HFFc6 (cell line): ENCODE measurements at places on chromosomes 4 and X. TPM values are rescaled to one million over a fixed set of nuclear protein-coding genes. Genes with fewer than 3 reads are reported as not detected.

The MAGEE1 gene
- 3.4 to 4.0 TPM (median 3.5 TPM) in 3 replicates for total RNA-seq

DNA sequence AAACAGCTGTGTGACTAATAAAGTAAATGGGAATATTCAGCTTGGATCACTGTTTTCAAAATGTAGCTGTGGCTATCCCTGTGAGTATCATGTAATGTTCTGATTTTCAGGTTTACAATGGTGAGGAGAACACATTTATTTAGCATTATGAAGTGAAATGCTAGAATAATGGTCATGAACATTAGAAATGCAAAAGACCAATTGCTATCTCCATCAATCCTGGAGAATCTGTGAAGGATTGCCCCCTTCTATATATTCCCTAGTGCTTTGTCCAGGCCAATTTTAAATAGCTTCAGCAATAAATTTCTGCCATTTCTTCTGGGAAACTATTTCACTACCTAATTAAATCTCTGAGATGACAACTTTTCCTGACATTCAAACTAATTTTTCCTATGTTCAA is 1399.1 kb downstream of the PCDH19 start:
- H3K27ac ChIP-seq, result no peak overlapping the region
- no peak for DNase-seq
- no peak overlapping the region for H3K4me3 ChIP-seq
- H3K4me1 ChIP-seq, result no peaks in the 10 kb centered on the region
- H3K36me3 ChIP-seq, result no peaks in the 10 kb centered on the region

DNA sequence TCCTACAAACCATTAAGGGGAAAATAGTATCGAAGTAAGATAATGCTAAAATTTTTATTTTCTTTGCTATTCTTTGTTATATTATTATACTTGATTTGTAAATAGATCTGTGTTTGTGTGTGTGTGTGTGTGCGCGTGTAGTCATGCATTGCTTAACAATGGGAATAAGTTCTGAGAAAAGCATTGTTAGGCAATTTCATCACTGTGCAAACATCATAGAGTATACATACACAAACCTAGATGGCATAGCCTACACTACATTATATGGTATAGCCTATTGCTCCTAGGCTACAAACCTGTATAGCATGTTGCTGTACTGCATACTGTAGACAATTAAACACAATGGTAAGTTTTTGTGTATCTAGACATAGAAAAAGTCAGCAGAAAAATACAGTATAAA is 17.1 kb downstream of the MTTP start:
- no peaks in the 10 kb centered on the region; the same call in 1 of the 2 replicates for H3K27me3 ChIP-seq
- H3K36me3 ChIP-seq, result no peaks in the 10 kb centered on the region
- H3K4me3 ChIP-seq, result no peak overlapping the region
- H3K4me1 ChIP-seq, result no peaks in the 10 kb centered on the region
- no peak overlapping the region for H3K27ac ChIP-seq

The PCDH11X gene
- total RNA-seq, result not detected in 3 replicates

DNA sequence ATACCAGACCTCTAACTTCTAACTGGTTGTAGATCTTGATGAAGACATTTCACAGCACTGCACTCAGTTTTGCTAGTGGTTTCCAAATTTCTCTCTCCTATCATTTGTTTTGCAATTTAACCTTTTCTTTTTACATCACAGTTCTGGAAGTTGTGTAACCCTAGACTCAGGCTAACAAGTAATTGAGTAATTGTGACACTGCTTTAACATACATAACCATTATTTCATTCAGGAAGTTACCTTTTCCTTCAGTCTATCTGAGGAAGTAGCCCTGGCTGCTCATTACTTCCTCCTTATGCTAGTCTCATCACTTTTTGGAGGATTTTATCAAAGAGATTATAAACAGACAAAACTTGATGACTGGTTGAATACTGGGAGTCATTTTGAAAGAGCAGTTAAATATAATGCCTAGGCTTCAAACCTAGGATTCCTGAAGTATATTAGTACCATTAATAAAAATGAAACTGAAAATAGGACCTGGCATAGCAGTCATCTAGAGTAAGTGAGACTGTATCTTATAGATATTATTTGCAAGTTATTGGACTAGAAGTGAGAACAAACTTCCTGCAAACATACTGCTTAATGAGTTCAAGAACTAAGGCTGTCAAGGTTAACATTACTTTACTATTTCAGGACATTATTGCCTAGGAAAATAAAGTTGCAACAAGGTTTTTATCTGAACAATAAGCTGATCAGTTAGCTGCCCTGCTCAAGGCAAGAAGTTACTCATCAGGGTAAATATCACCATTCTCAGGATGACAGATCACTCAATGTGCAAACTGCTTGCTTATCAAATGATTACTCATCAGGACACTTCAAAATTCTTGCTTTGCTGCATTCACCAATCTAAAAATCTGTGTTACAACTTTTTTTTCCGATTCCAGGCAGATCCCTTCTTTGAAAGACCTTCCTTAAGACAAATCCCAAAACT is 25.6 kb upstream of the TEX13C start:
- no peaks in the 10 kb centered on the region for H3K27me3 ChIP-seq
- no peak for DNase-seq
- no peaks in the 10 kb centered on the region for H3K36me3 ChIP-seq
- H3K27ac ChIP-seq, result no peak overlapping the region
- H3K4me3 ChIP-seq, result no peak overlapping the region

GRCh38 chrX:10726647-10727046 is 106.3 kb upstream of the MID1 start:
- DNase-seq, result peak; percentile 60
- H3K27me3 ChIP-seq, result no peaks in the 10 kb centered on the region
- H3K4me3 ChIP-seq, result no peak overlapping the region
- peaks cover 15% of the 10 kb centered on the region for H3K4me1 ChIP-seq

The POU3F4 gene
- not detected in 3 replicates for total RNA-seq

- no peak overlapping the region for H3K4me3 ChIP-seq
- no peaks in the 10 kb centered on the region for H3K36me3 ChIP-seq
- no peak for DNase-seq
Measured at GRCh38 chr4:112502871-112503270, 13.1 kb downstream of the NEUROG2 start.

- H3K27ac ChIP-seq, result no peak overlapping the region
- no peaks in the 10 kb centered on the region for H3K27me3 ChIP-seq
- no peaks in the 10 kb centered on the region for H3K36me3 ChIP-seq
- DNase-seq, result no peak
- H3K4me3 ChIP-seq, result no peak overlapping the region
Measured at GRCh38 chr4:160772668-160773067, 1391.1 kb downstream of the FSTL5 start.

GRCh38 chr4:4606321-4606720 is 64.5 kb upstream of the STX18 start:
- H3K27me3 ChIP-seq, result peaks cover 6% of the 10 kb centered on the region
- H3K36me3 ChIP-seq, result no peaks in the 10 kb centered on the region
- H3K4me3 ChIP-seq, result no peak overlapping the region
- H3K27ac ChIP-seq, result no peak overlapping the region
- peaks cover 16% of the 10 kb centered on the region for H3K4me1 ChIP-seq

DNA sequence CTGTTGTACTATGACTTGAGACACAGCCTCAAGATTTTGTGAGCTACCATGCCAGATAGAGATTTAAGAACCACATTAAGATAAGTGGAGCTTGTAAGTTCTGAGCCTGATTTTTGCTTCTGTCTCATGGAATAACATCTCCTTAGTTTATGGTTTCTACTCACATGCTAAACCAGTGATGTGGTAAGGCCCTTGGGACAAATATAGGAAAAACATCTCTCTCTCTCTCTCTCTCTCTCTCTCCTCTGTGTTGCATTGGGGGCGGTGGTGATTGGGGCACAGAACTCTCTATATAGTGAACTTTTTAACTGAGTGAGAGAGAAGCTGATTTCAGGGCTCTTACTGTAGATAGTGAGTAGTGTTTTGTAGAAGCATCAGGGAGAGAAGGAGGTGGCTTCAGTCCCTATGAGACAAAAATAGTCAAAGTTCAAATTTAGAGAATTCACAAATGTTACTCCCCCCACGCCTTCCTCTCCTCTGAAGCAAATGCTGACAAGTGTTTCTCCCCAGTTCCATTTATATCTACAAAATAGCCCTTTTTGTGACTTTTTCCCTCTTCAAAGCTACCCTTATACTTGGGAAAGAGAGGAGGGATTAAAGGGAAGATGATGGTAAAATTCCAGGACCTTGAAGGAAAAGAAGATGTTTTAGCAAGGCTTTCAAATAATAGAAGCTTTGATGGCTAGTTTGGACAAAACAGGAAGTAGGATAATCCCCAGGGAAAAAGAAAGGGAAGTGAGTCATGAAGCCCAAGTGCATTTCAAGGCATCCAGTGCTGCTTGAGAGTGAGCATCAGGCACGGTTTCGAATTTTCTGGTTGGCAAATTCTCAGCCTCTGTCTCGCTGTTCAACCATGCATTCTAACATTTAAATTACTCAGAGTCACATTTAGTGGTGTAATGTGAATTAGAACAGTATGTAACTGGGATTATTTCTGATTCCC is 134.3 kb upstream of the AP1S2 start:
- peaks cover 22% of the 10 kb centered on the region for H3K4me1 ChIP-seq
- DNase-seq, result peak; percentile 32
- H3K27ac ChIP-seq, result peak overlapping the region; percentile 76

The FGFR3 gene
- total RNA-seq, result 0.48 to 0.76 TPM (median 0.56 TPM) in 3 replicates

- H3K4me3 ChIP-seq, result no peak overlapping the region
- DNase-seq, result no peak
- no peaks in the 10 kb centered on the region for H3K36me3 ChIP-seq
- H3K27me3 ChIP-seq, result no peaks in the 10 kb centered on the region
- H3K4me1 ChIP-seq, result peaks cover 73% of the 10 kb centered on the region
Measured at GRCh38 chrX:14359316-14359715, 170.0 kb upstream of the GLRA2 start.

- peaks cover 10% of the 10 kb centered on the region for H3K36me3 ChIP-seq
- no peak overlapping the region for H3K4me3 ChIP-seq
- DNase-seq, result peak; percentile 42
- H3K27me3 ChIP-seq, result no peaks in the 10 kb centered on the region; the same call in 1 of the 2 replicates
- no peaks in the 10 kb centered on the region; the same call in 1 of the 2 replicates for H3K4me1 ChIP-seq
Measured at GRCh38 chrX:40663880-40664630, 16.7 kb upstream of the CXorf38 start.

DNA sequence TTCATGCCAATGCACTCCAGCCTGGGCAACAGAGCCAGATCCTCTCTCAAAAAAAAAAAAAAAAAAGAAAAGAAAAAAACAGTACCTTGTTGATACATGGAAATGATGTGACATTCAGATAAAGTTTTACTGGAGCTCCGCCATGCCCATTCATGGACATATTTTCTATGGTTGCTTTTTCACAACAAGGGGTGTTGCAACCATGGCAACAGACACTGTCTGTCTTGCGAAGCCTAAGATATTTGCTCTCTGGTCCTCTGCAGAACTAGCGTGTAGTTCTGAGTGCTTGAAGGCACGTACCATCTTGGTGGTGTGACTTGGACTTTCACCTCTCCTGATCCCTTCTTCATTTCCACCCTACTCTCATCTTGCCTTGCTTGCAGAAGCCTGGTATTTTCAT is 53.2 kb downstream of the TBL1X start:
- no peak overlapping the region for H3K27ac ChIP-seq
- no peaks in the 10 kb centered on the region for H3K36me3 ChIP-seq
- no peak overlapping the region for H3K4me3 ChIP-seq
- no peaks in the 10 kb centered on the region for H3K27me3 ChIP-seq
- H3K4me1 ChIP-seq, result peaks cover 20% of the 10 kb centered on the region; the same call in 1 of the 2 replicates

- H3K27me3 ChIP-seq, result no peaks in the 10 kb centered on the region; the same call in 1 of the 2 replicates
- H3K27ac ChIP-seq, result no peak overlapping the region
- DNase-seq, result no peak
Measured at GRCh38 chrX:44157283-44157682, 184.1 kb upstream of the NDP start.

- no peaks in the 10 kb centered on the region for H3K36me3 ChIP-seq
- H3K27ac ChIP-seq, result no peak overlapping the region
- H3K4me3 ChIP-seq, result no peak overlapping the region
- no peaks in the 10 kb centered on the region for H3K27me3 ChIP-seq
- H3K4me1 ChIP-seq, result no peaks in the 10 kb centered on the region
Measured at GRCh38 chrX:109049903-109050302, 313.5 kb upstream of the IRS4 start.

The OTUD4 gene
- 23.5 to 27.6 TPM (median 27.4 TPM) in 3 replicates for total RNA-seq

GRCh38 chrX:119374736-119375135 is 24.4 kb upstream of the SLC25A43 start:
- peaks cover 2% of the 10 kb centered on the region; the same call in 1 of the 2 replicates for H3K27me3 ChIP-seq
- H3K4me3 ChIP-seq, result peak overlapping the region; percentile 34; the same call in 1 of the 2 replicates
- no peaks in the 10 kb centered on the region for H3K36me3 ChIP-seq

The PCYT1B gene
- not detected in 3 replicates for total RNA-seq

GRCh38 chrX:10622197-10622596 is 1.8 kb upstream of the MID1 start:
- DNase-seq, result no peak
- no peaks in the 10 kb centered on the region for H3K27me3 ChIP-seq
- no peak overlapping the region for H3K4me3 ChIP-seq
- peaks cover 32% of the 10 kb centered on the region for H3K4me1 ChIP-seq
- no peak overlapping the region; the same call in 1 of the 2 replicates for H3K27ac ChIP-seq
- H3K36me3 ChIP-seq, result no peaks in the 10 kb centered on the region

DNA sequence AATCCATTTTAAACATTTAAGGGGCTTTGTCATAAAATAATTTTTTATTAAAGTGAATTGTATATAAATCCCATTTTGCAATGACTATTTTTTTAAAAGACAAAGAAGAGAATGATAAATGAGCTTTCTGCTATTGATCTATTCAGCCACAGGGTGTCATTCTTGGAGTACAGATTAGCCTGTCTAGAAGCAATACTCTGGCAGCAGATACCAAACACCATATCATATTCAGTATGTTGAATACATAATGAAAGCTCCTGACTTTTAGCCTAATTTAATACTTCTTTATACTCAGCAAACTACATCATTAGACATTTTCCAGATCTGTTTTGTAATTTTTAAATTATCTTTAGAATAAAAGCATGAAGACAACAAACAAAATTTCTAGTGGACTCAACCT is 496.3 kb downstream of the PDGFC start:
- peak overlapping the region; percentile 67 for H3K4me3 ChIP-seq
- H3K36me3 ChIP-seq, result peaks cover 10% of the 10 kb centered on the region
- no peaks in the 10 kb centered on the region for H3K27me3 ChIP-seq
- H3K4me1 ChIP-seq, result peaks cover 54% of the 10 kb centered on the region

The ZCCHC12 gene
- total RNA-seq, result not detected in 3 replicates

DNA sequence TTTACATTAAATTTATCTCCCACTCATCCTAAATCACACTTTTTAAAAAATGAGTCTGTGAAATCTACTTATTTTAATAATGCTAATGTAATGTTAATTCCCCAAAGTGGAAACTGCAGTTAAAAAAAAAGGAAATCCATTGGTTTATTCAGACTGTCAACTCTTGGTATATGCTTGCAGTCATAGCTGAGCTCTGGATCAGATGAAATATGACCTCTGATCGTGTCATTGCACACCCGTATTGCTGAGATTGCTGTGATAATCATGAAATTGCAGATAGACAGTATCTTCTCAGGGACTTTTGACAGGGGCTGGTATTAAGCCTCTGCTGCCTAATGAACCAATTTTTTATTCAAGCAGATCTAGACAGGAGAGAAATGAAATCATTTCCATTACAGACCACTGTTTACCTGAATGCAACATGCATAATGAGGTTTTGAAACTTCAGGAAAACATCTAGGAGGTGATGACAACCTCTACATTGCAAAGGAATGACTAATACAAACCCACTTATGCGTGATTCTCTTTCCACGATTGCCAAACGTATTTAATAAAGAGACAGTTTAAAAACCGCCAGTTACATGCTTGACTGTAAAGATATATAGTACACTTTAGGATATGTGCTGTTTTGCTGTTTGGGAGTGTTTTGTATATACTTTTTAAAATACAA is 138.3 kb upstream of the PUDP start:
- no peaks in the 10 kb centered on the region for H3K27me3 ChIP-seq
- no peak for DNase-seq
- H3K4me3 ChIP-seq, result peak overlapping the region; percentile 57
- peak overlapping the region; percentile 18; the same call in 1 of the 2 replicates for H3K27ac ChIP-seq

The SASH3 gene
- not detected in 3 replicates for total RNA-seq
